ENCODE measurements at places on chromosomes 7 and 10.

- no peak for DNase-seq
Observed at GRCh38 chr10:27578316-27578715, 74.2 kb downstream of the RAB18 start.

DNA sequence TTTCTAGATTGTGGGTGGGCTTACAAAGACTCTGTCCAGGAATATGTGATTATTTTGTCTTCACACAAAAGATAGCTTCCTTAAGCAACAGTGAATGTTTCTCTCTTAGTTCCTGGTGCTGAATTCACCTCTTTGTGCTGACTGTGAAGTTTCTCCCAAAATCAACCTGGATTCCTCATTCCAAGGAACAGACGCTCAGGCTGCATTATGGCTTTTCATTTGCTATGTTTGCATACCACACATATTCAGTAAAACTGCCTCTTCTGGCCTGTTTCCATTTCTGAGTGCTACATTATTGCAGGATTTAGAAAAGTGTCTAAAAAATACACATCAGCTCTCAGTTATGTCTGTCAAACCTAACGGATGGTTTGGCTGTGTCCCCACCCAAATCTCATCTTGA, 21.5 kb downstream of the MACROH2A2 start:
- DNase-seq, result no peak

DNA sequence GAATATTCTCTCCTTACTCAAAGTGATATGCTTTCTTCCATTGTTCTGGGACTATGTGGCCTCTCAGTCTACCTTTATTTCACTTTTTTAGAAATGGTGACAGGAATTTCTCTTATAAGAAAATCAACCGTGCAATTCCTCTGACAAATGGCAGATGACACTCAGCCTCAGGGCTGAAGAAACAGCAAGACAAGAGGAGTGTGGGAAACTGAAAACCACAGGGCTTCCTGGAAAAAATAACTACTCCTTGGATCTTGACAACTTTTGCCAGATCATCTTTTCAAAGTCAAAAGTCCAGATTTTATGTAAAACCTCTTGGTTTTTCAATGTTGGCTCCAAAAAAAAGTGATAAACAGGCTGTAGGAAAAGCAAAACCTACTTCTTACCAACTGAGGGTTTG, 121.5 kb downstream of the TYW1B start:
- no peak for DNase-seq

DNA sequence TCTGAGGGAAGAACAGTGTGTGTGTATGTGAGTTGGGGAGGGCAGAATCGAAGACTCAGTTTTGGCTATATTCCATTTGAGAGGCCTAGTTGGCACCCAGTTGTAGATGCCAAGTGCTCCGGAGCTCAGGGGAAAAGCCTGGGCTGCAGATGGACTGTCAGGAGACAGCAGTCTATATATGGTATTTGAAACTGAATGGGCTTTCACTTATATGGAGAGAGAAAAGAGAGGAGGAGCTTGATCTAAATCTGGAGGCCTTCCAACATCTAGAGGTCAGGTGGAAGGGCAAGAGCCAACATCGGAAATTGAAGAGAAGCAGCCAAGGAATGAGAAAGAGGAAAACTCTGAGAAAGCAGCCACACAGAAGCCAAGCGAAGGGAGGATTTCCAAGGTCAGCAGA, 350.8 kb upstream of the BMPER start:
- DNase-seq, result no peak

DNA sequence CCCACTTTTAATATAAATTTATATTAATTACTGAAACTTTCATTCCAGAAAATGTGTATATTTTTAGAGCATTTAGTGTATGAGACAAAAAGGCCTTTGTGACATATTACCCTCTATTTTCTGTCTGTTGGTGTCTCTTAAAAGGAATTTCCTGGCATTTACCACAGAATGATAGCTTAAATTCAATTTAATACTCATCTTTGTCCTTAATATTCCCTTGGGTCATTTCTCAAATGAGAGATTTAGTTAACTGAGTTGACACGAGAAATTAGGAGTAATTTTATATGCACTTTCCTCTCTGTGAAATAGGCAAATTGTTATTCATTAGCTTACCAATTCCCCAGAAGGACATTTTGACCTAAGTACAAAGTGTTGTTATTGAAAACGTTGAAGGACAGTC, 101.7 kb upstream of the CTTNBP2 start:
- no peak for DNase-seq

All from NCI-H1694 treated with DMSO at 0.1 percent for 48 hours (cell line).